Cardiac fibroblast (primary cell): ENCODE measurements at places on chromosomes 3 and 15.

- no peak for DNase-seq
Measured at GRCh38 chr3:33395900-33396299, 44.3 kb downstream of the UBP1 start.

GRCh38 chr3:32290619-32291018 lies 52.1 kb downstream of the CMTM8 start:
- no peak for DNase-seq

- DNase-seq, result no peak
Measured at GRCh38 chr3:38095669-38096483, 41.1 kb downstream of the ACAA1 start.

- DNase-seq, result no peak
Measured at GRCh38 chr3:73213896-73214295, 152.4 kb downstream of the EBLN2 start.

DNA sequence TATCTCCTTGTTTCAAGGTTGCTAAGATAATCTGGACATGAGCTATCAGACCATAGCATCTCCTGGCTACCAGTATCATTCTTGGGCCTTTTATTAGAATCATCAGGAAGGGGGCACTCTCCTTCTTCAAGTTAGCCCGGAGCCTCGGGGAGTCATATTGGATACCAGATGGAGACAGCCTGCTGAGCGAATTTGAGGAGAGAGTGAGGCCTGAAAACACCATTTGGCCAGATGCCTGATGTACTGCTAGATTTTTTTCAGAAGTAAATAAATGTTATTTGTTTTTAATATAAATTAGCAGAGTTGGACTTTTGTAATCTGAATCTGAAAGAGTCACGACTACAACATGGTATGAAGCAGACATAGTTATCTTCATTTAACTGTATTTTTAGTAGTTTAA lies 848.6 kb downstream of the IGSF11 start:
- DNase-seq, result no peak

GRCh38 chr3:40116478-40117177 lies 192.9 kb upstream of the EIF1B start:
- peak; percentile 81 for DNase-seq

DNA sequence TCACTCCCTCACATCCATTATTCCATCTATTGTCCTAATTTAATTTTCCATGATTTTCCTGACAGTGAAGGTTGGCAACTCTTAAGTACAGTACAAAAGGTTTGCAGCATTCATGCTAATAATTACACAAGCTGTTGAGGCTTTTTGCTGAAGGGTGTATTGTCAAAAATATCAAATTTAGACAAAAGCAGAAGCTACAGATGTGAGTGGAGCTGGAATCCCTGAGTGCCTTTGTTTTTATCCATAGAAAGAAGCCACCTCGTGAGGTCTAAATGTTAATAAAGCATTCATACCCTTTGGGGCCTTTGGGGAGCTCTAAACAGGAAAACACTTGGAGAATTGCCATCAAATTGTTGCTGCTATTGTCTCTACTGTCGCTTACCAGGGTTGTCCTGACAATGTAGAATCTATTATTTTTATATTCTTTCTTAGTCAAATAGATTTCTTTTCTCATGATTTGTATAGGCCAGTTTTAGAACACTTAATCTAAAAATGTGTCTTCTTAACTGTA lies 185.8 kb upstream of the ROBO1 start:
- no peak for DNase-seq

DNA sequence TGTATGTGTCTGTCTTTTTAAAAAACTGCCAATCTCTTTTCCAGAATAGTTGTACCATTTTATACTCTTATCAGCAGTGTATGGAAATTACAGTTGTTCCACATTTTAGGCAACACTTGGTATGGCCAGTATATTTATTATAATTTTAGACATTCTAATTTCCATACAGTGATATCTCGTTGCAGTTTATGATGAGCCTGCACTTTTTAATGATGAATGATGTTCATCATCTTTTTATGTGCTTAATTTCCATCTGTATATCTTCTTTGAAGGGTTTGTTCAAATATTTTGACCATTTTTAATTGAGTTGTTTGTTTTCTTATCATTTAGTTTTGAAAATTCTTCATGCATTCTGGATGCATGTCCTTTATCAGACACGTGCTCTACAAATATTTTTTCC lies 57.0 kb upstream of the UBE2E2 start:
- DNase-seq, result no peak
